Airway epithelial cell (primary cell): ENCODE measurements at places on chromosomes 7 and 10. TPM values are rescaled to one million over a fixed set of nuclear protein-coding genes. Genes with fewer than 3 reads are reported as not detected.

The AGR2 gene
- 69.2 and 131 TPM in 2 replicates for total RNA-seq

The SYT15 gene
- not detected in 2 replicates for total RNA-seq

The HTR7 gene
- total RNA-seq: 10.4 and 11.6 TPM in 2 replicates

The ERV3-1 gene
- total RNA-seq: 7.4 and 10.4 TPM in 2 replicates

The KCNMA1 gene
- total RNA-seq: 7.3 and 8.2 TPM in 2 replicates

The TAS2R41 gene
- total RNA-seq: not detected in 2 replicates
